Endothelial cell (in vitro differentiated cells): ENCODE measurements at places on chromosomes 6 and 20.

GRCh38 chr6:41467061-41467460 is 79.1 kb upstream of the FOXP4 start:
- DNase-seq: no peak

- DNase-seq: no peak
Observed at GRCh38 chr6:90541221-90541620, 45.7 kb downstream of the MAP3K7 start.

- DNase-seq: no peak
Observed at GRCh38 chr6:132412656-132413498, 11.6 kb upstream of the MOXD1 start.

- peak; percentile 26 for DNase-seq
Observed at GRCh38 chr6:56595490-56596122, 47.1 kb downstream of the DST start.

DNA sequence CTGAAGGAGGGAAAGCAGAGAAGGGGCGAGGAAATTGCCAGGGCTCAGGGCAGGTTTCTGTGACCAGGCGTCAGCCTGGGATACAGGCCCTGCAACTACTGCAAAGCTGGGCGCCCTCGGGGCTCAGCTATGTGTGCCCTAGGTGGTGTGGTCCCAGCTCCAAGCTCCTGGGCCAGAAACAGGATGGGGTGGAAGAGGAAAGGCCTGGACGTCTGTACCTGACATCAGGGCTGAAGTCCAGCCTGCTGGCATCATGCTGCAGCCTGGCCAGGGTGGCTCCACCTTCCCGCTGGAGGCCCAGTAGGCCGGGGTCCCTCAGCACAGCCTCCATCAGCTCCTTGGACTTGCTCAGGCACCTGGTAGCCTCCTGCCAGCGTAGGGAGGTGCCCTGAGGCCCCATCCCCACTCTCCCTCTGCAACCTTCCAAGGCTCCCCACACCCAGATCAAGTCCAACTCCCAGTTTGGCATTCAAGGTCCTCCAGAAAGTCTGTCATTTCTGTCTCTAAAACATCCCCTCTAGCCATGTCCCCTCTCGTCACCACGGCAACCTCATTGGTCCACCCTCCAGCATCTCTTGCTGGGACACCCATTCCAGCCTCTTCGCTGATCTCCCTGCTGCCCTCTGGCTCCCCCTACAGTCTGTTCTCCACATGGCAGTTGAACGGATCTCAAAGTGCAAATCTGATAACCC is 38.2 kb downstream of the KIAA1755 start:
- peak; percentile 82 for DNase-seq

DNA sequence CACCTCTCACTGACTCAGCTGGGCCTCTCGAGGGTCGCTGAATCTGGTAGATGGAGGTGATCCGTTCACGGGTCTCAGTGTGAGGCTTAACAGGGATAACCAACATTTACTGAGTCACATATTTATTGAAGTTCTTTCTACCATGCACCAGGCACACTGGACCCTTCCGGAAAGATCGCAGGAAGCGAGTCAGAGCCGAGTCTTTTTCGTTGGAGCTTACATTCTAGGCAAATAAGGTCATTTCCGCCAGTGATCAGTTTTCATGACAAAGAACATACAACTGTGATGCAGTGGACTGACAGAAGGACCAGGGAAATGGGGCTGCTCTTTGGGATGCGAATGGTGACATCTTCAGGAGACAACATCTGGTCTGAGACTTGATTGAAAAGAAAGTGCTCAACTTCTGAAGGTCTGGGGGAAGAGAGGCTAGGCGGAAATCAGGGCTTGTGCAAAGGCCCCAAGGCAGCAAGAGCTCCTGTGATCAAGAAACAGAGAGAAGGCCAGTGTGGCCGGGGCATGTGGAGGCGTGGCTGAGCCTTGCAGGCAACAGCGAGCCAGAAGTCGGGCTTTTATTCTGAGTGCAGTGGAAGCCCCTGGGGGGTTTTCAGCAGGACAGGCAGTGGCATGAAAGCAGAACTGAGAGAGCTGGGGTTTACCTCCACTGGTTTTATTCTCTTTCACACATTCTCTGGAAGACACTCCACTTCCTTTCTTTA is 56.7 kb downstream of the APCDD1L start:
- no peak for DNase-seq

- peak; percentile 20 for DNase-seq
Observed at GRCh38 chr20:4195499-4195898, 180.1 kb upstream of the RNF24 start.

DNA sequence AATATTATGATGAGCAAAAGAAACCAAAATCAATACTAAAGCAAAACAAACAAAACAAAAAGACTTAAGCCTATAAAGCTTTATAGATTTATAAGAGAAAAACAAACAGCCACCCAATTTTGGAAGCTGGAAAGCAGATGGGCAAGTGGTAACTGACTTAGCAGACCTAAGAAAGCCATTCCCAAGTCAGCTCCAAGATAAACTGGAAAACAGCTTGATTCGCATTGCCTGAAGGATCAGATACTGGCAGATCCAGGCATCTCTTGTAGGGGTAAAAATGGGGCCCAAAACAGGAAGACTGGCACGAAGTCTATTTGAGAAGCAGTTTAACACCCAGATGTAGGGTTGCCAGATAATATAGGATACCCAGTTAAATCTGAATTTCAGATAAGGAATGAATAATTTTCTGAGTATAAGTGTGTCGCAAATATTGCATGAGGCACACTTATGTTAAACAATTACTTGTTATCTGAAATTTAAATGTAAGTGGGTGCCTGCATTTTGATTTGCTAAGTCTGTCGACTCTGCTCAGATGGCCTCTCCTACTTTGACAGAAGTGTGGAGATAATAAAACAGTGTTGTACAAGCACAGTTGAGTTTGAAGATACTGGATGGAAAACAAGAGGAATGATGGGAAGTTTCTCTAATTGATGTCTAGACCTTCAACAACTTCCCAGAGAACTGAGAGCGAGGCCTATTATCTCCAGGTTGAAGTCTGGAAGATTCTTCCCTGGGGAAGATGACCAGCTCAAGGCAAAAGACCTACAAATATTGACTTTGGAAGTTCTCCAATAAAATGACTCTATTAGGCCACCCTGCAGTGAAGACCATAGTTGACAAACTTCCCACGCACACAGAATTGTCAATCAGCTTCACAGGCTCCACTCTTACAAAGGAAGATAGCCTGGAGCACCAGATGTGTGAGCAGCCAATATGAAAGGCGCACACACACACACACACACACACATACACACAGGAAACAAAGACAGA is 113.4 kb downstream of the FAM50B start:
- DNase-seq: no peak

DNA sequence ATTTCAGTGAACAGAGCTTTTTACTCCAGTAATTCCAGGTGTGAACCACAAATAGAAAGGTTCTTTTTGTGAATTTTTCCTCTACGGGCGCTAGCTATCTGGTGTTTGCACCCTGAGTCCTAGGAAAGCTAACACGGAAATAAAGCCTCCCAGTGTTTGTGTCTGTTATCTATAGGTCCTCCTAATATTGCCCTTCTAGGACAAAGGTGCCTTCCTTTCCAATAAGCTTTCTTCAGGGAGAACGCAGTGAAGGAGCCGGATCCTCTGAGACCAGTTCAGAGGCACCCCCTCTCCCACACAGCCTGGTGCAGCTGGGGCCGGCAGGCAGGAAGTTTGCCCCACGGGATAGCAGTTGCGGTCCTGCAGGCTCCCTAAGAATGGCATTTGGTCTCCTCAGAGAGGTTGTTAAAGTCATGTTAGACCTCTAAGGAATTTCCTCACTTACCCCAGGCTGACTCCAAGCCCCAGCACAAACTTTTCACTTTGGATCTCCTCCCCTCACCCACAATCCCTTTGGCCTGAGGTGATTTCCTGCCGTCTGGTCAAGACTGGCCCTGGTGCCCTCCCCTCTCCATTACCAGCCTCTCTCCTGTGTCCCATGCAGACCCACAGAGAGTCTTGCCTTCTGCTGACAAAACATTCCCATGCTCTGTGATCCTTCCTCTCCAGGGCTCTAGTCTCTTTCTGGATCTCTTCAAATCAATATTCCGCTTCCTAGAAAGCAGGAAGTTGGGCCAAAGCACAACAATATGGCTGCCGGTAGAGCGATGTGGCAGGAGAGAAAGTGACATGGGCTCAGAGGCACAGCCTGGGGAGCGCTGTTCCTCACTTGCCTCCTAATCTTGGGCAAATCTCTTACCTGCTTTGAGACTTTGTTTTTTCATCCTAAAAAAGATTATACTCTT is 126.0 kb downstream of the MOXD1 start:
- no peak for DNase-seq

DNA sequence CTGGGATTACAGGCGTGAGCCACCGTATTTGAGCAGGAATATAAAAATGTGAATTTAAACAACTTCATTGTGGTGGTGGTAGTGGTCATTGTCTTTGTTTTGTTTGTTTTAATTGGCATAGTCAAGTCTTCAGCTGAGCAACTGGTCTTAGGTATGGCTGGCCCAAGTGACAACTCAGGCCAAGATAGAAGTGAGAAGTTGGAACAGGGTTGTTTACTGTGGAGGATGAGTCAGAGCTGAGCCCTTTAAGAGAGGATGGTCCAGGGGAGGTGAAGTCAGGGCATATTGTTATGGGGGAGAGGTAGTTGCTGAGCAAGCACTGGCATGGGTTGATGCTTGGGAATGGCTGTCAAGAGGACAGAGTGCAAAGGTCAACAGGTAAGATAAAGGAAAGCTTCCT is 308.2 kb downstream of the FARS2 start:
- DNase-seq: no peak

DNA sequence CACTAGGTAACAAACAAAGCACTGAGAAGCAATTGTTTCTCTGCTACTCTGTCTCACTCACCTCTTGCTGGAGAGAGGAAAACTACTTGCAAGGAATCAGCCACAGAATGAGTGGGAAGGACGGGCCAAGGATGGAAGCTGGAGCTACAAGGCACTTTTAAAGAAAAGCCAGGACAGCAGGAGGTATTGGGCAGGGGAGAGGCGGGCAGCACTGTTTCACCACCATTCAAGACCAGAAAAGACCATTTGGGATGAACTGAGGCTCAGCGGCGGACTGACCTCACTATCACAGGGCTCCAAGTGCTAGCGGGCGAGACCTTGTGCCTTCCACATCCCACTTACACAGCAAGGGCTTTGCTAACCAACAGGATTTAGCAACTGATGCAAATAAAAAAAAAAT is 137.4 kb downstream of the IPCEF1 start:
- DNase-seq: no peak

DNA sequence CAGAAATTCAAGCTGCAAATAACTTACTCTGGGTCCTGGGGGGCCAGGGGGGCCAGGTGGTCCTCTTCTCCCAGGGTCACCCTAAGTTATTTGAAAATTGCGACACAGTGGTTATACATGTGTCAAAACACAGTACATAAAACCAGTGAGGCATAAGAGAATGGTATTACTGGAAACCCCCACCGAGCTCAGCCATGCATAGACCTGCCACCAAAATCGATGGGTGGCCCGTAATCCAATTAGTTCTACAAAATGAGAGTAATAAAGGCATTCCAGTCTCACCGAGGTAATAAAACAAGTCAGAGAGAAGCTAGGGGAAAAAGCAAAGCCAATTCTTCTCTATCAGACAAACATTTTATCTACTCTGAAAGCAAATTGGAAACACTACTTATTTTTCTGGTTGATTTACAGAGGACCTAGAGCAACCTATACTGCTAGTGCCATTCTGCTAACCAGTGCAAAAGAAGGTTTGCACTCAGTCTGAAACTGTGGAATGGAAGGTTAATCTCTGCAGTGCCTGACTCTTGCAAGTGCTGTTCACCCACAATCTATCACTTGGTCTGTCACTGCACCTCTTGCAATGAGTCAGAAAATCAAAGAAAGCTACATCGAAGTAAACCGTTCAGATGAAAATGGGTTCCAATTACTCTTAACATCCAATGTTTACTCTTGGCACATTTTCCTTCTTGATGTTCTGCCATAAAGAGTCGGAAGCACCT is 32.4 kb downstream of the COL9A1 start:
- DNase-seq: no peak

- no peak for DNase-seq
Observed at GRCh38 chr20:60332523-60332922, 374.3 kb downstream of the CDH26 start.

DNA sequence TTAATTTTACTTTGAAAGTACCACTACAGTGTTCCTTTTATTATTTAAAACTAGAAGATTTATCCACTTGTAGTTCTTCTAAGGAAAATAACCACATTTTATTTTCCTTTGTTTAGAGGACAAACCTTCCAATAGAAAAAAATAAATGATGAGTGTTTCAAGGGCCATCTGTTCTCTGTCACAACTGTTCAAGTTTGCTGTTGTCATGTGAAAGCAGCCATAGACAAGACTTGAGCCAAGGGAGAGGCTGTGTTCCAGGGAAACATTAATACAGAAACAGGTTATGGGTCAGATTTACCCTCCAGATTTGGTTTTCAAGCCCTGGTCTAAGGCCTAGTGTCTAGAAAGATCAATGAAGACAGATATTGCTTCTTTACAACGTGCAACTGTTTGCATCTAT is 463.6 kb downstream of the C6orf118 start:
- DNase-seq: no peak

GRCh38 chr20:51182571-51182970 is 159.7 kb upstream of the KCNG1 start:
- DNase-seq: no peak

- DNase-seq: no peak
Observed at GRCh38 chr20:47586649-47587294, 85.1 kb downstream of the NCOA3 start.

DNA sequence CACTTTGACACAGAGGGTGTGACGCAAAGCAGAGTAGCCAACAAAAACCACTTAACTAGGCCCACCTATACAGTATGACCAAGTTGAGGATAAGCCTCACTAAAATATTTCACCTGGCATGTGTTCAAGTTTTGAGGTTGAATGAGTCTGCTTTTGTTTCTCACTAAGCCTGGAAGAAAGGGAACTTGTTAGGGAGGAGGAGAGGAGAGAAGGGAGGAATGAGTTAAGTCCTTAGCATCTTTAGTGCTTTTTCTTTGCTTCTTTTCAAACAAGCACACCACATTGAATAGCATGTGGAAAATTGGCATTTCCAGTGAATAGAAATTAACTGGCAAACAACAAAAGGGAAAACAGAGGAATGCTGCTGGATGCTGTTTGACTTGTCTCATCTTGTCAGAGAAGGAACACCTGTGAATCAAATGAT is 461.9 kb downstream of the GJA1 start:
- no peak for DNase-seq

- no peak for DNase-seq
Observed at GRCh38 chr6:30893666-30894065, 9.3 kb downstream of the DDR1 start.

GRCh38 chr20:7924692-7925091 is 15.6 kb downstream of the HAO1 start:
- DNase-seq: no peak

DNA sequence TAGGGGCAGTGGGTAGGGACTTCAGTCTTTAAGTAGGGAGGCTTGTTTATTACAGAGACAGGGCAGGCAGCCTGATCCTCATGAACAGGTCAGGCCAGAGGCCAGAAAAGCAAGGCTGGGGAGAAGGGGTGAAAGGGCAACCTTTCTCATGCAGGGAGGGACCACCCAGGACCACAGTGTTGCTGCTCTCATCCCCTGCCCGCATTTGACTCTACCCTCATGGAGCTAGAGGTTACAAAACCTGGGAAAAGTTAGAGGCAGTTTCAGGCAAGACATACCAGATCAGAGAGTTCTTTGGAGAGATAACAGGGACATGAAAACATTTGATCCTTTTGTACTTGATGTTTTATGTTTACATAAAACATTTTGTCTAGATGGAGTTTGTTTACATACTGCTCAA is 38.1 kb downstream of the MDGA1 start:
- DNase-seq: no peak
